OCI-M1 (cell line): ENCODE measurements at places on chromosomes 6 and 20.

GRCh38 chr20:41499064-41499463, 119.1 kb downstream of the CHD6 start:
- DNase-seq = no peak

DNA sequence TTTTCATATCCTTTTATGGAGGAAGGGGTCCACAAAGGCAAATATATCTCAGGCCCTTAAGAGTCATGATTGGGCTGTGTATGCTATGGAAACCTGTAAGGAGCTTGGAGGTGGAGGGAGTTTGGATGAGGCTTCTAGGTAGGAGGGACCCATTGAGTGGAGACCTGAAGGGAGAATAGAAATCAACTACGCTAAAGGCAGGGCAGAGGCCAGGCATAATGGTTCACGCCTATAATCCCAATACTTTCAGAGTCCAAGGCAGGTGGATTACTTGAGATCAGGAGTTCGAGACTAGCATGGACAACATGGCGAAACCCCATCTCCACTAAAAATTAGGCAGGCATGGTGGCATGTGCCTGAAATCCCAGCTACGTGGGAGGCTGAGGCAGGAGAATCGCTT, 34.4 kb upstream of the ZNF217 start:
- no peak for DNase-seq

- DNase-seq = no peak
These were observed 580.9 kb upstream of the FLRT3 start for GRCh38 chr20:14918281-14918680.

DNA sequence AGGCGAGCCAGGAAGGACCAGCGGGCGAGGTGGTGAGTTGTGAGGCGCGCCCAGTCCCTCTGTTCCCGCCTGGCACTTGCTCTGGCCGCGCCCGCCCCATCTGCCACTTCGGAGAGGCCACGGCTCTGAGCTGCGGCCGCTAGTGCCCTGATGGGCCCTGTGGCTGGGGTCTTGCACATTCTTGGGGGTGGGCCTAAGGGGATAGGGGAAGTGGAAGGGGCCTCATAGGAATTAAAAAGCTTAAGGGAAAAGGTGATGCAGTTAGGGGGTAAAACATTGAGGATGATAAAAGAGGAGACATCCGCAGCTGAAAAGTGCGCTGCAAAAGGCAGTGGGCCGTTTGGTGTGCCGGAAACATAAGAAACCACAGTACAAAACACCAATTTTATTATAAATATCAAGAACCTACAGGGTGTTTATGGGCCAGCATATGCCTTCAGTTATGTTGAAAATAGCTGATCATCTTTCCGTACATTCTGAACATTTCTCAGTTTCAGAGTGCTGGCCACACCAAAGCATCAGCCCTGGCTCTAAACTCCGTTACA, 1.1 kb upstream of the PSMB8 start:
- DNase-seq = no peak

- DNase-seq = no peak
These were observed 3.6 kb downstream of the BEND6 start for GRCh38 chr6:56958481-56958880.
